ENCODE measurements at places on chromosomes 16 and 17.

DNA sequence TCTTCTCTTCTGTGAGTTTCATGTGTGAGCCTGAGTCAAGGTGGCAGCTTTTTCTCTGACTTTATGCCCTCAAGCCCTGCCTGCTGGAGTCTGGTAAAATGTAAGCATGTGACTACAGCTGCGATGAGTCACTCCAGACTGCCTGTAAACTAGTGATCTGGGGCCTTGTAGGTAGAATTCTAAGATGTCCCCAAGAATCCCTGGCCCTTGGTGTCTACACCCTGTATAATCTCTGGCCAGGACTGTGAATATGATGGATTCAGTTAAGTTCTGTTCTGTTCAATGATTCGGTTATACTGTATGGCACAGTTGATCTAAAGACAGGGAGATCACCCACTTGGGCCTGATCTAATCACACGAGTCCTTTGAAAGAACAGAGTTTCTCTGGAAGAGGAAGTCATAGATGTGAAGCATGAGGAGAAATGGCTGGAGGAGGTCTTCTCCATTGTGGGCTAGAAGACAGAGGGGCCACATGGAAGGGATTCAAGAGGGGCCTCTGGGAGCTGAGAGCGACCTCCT lies 29.8 kb downstream of the PRSS54 start:
- DNase-seq: no peak

- no peak for DNase-seq
Measured at GRCh38 chr17:46877466-46877865, 26.1 kb downstream of the WNT9B start.

DNA sequence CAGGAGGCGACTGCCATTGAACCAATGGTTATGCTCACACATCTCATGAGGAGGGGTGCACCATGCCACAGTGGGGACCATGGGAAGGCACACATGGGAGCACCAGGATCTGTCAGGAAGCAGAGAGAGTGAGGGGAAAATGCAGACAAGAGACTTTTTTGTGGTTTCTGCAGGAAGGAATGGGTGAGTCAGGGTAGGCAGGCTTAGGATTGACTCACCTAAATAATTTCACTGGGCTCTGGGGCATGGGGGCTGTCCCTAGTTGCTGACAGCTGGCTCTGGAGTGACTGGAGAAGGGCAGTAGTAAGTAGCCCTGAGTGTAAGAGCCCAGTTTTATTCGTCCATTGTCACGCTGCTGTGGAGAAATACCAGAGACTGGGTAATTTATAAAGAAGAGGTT lies 202.4 kb downstream of the AXIN2 start:
- no peak for DNase-seq

DNA sequence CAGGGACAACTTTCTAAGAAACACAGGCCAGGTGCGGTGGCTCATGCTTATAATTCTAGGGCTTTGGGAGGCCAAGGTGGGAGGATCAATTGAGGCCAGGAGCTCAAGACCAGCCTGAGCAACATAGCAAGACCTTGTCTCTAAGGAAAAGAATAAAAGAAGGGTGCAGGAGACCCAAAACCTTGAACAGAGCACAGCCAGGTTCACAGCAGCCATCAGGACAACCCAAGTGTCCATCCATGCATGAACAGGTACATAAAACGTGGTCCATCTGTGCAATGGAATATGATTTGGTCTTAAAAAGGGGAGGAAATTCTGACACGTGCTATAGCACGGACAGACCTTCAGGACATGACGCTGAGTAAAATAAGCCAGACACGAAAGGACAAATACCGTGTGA lies 91.0 kb downstream of the PGS1 start:
- no peak for DNase-seq

- no peak for DNase-seq
Measured at GRCh38 chr16:61901689-61902088, 134.5 kb downstream of the CDH8 start.

DNA sequence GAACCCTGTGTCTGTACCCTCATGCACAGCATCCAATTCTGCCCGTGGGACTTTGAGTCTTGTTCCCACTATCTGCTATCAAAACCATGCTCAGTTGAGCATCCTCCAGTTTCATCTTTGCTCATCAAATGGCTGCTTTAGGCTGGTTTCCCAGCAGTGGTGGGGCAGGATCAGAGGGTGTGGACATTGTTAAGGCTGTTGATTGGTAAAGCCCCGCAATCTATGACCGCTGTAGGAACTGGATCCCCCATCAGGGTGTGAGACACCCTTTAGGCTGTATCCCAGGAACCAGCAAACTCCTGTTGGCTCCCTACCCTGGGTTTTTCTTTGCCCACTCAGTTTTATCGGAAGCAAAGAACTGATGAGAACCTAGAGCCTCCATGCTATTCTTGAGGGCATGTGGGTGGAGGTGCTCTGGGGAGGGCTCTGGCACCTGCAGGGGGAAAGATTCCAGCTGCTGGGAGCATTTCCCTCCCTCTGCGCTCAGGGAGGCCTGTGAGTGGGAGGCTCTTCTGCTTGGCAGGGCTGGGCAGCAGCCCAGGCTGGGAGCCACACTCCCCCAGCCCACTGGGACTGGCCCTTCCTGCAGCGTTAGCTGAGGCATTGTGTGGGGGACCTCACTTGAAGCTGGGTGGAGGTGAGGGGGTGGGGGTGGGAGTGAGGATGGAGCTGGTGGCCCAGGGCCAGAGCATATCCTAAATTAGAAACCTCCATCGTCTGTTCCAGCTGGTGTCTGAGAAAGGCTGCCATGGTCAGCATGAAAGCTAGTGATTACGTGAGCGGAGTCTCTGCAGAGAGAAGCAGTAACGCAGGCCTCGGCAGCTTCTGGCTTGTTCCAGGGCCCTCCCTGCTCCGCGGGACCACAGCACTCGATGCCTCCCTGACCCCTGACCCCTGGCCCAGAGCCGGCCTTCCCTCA lies 160.6 kb downstream of the IRF8 start:
- DNase-seq: no peak

DNA sequence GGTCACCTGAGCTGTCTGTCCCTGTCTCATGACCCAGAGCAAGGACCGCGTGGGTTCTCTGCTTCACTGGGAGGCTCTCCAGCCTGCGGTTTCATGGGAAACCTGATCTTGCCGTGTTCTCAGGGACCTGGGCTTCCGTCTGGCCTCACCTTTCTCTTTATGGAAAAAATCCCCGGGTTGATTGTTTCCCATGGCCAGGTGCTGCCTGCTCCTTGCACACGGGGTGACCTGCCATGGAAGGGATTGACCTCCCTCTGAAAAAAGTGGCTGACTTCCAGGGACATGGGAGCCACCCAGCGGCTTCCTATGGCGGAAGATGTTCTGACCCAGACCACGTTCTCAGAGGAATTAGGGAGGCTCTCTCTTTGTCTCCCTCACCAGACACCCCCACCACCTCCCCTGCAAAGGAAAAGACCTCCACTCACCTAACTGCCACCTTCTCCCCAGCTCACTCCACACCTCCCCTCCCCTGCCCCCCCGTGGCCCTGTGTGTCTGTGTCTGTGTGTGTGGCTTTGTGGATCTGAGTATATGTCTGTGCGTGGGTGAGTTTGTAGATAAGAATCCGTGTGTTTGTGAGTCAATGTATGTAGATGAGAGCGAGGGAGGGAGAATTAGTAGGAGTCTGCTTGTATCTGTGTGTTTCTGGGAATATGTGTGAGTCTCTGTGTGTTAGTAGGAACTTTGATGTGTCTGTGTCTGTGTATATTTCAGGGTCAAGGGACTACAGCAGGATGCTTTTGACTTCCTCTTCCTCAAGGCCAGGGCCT lies 154.6 kb downstream of the NTN1 start:
- no peak for DNase-seq

DNA sequence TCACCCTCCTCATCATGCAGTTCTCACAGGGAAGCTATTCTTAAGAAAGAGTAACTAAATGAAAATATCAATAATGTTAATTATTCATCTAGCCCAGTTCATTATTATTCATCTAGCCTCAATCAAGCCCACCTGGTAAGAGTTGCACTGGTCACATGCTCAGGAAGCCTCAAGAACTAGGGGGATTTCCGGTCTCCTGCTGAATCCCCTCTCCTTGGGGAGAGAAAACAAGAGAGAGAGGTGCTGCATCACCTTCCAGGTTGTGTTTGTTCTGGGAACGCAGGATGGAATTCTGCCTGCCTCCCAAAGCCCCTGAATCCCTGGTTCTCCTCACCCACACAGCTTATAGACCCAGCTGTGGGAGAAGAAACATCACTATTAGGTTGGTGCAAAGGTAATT lies 164.0 kb downstream of the PMP22 start:
- no peak for DNase-seq

GRCh38 chr16:69463876-69464275 lies 39.5 kb downstream of the CYB5B start:
- no peak for DNase-seq

DNA sequence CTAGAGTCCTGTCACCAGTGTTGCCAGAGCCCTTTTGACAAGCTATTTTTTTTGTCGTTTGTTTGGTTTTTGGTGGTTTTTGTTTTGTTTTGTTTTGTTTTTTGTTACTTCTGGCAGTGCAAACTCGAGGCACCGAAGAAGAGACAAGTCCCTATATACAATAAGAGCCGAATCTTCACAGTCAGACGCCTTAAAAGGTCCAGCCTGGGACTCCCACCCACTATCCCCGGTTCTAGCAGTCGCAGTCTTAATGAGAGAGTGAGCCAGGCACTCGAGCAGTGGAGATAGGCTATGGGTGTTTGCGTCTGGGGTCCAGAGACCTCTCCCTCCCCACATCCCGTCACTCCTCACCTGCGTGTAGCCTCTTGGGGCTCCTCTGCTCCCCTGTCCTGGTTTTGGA lies 1.9 kb downstream of the OR1F1 start:
- DNase-seq: no peak

DNA sequence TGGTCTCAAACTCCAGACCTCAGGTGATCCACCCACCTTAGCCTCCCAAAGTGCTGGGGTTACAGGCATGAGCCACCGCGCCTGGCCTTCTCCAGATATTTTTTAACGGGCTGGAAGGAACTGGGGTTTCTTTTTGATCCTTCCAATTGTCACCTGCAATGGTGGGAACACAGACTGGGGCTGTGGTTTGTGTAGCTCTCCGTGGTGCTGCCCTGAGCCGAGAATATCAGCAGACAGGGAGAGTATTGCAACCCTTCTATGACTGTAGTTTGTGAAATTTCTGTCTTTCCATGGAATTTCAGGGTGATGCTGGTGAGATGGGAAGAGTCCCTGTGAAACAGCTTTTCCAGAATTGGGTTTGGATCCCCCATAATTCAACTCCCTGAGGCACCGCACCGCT lies 263.5 kb downstream of the ENGASE start:
- no peak for DNase-seq

GRCh38 chr16:88338896-88339295 lies 43.9 kb upstream of the ZNF469 start:
- DNase-seq: no peak

- no peak for DNase-seq
Measured at GRCh38 chr16:63426275-63426870, 1390.1 kb upstream of the CDH8 start.

DNA sequence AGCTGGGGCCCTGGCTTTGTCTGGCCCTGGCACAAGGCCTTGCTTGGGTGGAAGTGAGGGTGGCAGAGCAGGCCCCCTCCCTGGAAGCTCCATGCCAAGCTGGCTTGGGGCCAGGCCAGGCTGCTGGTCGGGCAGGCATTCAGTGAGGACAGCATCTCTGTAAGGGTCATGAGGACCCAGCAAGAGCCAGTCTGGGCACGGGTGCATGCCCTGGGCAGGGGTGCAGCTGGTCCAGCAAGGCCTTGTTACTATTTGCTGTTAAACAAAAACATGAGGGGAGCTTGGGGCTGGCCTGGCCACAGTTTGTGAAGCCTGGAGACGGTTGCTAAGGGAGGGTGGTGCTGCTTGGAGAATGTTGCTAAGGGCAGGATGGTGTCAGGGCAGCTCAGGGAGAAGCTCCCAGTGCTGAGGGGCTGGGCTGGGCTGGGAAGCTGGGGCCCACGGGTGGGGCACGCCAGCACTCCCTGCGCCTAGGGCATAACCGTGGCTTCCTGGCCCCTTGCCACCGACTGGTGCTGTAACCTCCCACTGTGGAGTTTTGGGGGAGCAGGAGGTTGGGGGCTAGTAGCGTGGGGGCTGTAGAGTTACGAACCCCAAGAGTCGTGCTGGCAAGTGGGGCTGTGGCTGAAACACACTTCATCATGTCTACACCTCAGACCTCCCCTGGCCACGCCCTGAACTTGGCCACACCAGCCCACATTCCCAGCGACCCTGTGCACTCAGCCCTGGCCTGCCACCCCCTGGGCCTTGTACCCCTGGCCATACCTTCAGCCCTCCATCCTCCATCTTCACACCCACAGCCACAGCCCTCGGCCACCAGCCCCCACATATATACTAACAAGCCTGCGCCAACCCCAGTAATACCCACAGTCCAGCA lies 1.6 kb downstream of the TPPP3 start:
- no peak for DNase-seq

GRCh38 chr17:73667181-73667959 lies 23.1 kb upstream of the SDK2 start:
- DNase-seq: no peak

DNA sequence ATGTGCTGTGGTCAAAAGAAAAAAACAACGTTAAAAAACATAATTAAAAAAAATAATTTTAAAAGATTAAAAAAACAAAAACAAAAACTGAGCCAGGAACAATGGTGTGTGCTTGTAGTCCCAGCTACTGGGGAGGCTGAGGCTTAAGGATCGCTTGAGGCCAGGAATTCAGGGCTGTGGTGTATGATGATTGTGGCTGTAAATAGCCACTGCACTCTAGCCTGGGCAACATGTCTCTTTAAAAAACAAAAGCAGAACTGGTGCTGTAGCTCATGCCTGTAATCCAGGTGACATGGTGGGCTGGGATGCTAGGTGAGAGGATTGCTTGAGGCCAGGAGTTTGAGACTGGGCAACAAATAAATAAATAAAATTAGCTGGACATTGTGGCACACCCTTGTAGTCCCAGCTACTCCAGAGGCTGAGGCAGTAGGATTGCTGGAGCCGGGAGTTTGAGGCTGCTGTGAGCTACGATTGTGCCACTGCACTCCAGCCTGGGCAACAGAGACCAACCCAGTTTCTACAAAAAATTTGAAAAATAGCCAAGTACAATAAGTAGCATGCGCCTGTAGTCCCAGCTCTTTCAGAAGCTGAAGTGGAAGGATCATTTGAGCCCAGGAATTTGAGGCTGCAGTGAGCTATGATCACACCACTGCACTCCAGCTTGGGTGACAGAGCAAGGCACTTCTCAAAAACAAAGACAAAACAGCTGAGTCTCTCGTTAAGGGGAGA lies 43.6 kb downstream of the NFATC3 start:
- no peak for DNase-seq

GRCh38 chr16:85148931-85149330 lies 36.7 kb upstream of the CIBAR2 start:
- no peak for DNase-seq

GRCh38 chr16:55328611-55329569 lies 4.9 kb downstream of the IRX6 start:
- no peak for DNase-seq

- DNase-seq: no peak
Measured at GRCh38 chr16:3641801-3642396, 12.6 kb upstream of the DNASE1 start.

DNA sequence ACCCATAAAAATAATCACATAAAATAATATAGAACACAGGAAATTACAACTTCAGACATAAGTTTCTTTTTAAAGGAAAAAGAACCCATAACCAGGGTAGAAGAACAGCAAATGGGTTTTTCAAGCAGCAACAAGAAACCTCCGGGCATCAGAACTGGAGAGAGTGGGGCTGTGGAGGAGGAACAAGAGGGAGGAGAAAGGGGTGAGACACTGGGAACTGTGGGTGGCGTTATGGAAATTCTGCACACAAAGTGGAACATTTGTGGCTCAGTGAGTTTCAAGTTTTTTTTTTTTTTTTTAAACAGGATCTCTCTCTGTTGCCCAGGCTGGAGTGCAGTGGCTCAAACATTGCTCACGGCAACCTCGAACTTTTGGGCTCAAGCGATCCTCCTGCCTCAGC lies 22.6 kb downstream of the EMP2 start:
- no peak for DNase-seq

- DNase-seq: no peak
Measured at GRCh38 chr16:57676553-57677085, 8.5 kb downstream of the ADGRG3 start.

All from NCI-H1417 treated with DMSO at 0.1 percent for 48 hours (cell line).